ENCODE measurements at places on chromosomes 7 and 10.

- no peak for DNase-seq
These were observed 158.5 kb downstream of the DKK1 start for GRCh38 chr10:52472406-52473146.

DNA sequence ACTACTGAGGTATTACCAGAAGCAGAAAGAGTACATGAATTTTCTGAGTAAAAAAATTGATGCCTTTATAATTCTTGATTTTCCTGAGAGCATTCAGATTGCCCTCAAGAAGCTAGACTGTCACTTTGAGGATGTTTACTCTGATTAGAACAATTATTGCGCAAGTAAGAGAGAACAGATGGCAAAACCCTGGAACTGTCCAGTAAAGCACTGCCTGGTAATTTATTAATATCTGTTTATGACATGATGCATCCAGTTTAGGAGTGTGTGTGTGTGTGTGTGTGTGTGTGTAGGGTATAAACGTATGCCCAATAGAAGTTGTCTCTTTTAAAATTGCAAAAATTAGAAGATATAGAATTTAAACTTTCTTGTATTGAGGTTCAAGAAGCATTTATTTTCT, 379.7 kb downstream of the PHTF2 start:
- DNase-seq: no peak

DNA sequence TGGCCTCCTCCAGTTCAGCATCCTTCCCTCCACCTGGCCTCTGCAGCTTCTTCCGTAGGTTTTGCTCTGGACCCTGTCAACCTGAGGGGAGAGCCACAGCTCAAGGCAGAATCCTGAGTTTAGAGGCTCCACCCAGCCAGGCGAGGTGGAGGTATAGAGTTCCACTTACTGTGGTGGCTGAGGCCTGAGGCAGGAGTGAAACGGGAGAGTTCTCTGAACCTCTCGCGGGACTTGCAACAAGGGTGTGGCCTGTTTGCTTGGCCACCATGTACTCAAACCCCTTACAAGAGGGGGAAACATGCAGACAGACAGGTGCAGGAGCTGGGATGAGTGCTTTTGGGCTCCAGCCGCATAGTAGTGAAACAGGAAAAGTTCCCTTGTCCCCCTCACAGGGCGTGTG, 154.0 kb upstream of the C7orf33 start:
- no peak for DNase-seq

DNA sequence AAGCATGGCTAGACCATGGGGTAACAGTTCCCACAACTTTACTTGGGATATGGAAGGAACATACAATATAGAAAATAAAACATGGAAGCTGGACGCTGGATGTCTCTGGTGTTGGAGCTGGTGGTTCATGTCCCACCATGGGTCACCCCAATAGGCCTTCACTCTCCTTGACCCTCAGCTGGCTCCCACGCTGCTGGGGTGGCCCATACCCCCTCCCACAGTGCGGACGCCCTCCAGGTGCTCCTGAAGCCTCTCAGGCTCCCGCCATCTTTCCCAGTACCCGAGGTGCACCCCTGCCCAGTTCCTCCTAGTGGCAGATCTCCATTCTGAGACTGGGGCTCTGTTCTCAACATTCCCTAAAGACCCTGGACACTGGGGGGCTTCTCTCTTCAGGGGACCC, 5.8 kb upstream of the CPA1 start:
- DNase-seq: no peak

DNA sequence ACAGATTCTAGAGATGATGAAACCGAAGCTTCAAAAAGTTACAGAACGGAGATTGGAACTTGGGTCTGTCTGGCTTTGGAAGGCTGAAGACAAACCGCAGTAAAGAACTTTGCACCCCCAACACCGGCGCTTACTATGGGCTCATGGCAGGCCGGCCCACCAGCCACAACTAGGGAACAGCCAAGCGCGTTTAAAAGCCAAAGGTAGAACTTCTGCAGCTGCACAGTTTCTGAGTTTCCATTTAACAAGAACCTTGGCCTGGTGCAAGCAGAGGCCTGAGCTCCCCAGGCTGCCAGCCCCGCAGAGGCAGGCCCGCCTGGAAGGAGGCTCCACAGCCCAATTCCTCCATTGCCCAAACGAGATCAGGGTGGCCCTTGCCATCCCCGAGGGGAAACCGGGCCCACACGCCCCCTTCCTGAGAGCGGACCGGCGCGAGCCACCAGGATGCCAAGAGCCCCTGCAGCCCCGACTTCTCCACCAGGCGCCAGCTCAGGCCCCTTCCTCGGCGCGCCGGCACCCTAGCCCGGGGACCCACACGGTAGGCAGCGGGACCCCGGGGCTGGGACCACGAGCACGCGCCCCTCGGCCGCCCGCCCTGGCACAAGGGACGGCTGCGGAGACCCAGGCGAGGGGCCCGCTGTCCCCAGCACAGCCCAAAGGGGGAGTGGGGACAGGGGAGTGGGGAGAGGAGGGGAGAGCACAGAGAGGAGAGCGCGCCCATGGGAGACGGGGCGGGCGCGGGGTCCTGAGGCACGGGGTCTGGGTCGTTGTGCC, 566 bp downstream of the MAD1L1 start:
- DNase-seq: peak; percentile 64

DNA sequence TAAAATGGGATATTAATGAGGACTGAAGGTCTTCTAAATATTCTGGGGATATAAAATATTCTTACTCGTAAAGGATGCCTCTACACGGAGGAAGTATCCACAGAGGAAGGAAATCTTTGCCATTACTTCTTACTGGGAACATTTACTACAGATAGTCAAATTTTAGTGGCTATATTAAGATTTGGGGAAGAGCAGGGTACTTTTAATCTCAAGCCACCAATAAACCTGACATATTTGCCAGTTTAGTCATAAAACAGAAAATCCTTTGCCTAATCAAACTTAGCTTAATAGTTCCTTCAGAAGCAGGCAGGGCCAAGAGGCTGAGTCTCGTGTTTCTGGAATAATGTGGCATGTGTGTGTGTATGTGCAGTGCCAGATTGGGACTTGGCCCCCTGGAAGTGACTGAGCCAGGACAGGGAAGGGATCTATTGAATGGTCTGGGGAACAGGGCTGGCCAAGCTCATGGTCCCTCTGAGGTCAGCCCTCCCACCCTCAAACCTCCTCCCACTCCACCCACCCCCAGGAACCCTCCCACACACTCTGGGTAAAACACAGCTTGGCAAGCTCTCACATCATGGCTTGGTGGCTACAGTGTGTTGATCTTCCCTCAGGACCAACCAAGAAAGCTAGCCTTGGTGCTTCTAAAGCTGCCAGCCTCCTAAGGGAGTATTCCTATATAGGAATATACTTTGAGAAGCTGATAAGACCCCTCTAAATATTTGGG, 1.6 kb upstream of the PIK3CG start:
- DNase-seq: no peak

DNA sequence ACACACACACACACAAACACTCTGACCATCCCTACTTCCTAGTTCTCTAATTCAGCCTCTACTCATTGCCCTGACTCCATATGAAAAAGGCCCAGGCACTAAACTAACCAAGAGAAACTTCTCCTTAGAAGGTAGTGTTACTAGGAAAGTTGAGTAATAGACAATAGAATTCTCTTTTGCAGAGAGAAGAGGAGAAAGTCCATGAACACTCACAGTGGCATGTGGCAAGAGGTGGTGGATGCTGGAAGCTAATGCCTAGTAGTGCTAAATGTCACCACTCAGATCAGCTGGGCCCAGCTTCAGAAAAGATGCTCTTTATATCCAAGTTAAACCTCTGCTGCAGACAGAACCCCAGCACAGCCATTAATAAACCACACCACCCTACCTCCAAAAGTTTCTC, 58.2 kb downstream of the SORBS1 start:
- no peak for DNase-seq

- no peak for DNase-seq
These were observed 212.0 kb downstream of the MAGI2 start for GRCh38 chr7:79241288-79242060.

- no peak for DNase-seq
These were observed 628.7 kb upstream of the AUTS2 start for GRCh38 chr7:68969571-68969970.

Measured in GM12892 (cell line).